ENCODE measurements at places on chromosomes 1 and 21. TPM values are rescaled to one million over a fixed set of nuclear protein-coding genes. Genes with fewer than 3 reads are reported as not detected.
A peak's percentile ranks its signal among the peaks of the same experiment; 100 is the strongest.

Gene NIT1
- 67.6 TPM for total RNA-seq

DNA sequence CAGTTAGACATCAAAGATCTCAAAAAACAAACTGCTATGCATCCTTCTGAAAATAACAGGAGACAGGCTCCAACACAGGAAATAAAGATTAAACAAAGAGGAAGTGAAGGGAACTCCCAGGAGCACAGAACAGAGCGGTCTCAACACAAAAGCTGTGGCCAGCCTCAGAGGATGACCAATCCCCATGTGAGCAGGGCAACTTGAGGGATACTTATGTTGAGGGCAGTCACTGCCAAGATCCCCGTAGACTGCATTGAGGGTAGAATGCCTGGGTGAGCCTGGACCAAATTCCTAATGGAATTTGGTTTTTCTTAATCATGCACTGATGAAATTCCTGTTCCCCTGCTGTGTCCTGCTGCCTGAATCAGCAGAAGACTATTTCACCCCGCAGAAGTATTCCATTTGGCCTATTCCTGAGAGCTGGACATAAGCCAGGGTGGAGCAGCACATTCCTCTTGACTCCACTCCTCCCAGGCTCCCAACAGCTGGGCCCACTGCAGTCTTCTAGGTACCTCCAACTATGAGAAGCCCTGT lies 49.0 kb downstream of the JAK1 start:
- peak; percentile 41 for DNase-seq

DNA sequence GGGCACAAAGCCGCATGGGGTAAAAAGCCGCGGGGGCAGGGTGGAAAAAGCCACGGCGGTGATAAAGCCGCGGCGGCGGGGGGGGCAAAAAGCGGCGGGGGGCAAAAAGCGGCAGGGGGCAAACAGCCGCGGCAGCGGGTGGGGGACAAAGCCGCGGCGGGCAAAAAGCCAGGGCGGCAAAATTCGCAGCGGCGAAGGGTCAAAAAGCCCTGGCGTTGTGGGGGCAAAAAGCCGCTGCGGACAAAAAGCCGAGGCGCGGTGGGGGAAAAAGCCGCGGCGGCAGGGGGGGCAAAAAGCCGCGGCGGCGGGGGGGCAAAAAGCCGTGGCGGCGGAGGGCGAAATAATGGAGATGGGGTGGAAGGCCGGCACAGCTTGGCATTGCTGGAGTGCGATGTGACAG lies 3902.9 kb downstream of the SRGAP2C start:
- no peak for DNase-seq

Gene HCN3
- 8.7 TPM for total RNA-seq

Gene ANKRD65
- total RNA-seq, result 10.1 TPM

Gene TCHHL1
- not detected for total RNA-seq
